CD4-positive, alpha-beta T cell treated with Interleukin-21 for 1 hour (primary cell): ENCODE measurements at places on chromosomes 2 and 18.

- DNase-seq: no peak
These were observed 51.7 kb downstream of the MYO5B start for GRCh38 chr18:50143294-50143693.

DNA sequence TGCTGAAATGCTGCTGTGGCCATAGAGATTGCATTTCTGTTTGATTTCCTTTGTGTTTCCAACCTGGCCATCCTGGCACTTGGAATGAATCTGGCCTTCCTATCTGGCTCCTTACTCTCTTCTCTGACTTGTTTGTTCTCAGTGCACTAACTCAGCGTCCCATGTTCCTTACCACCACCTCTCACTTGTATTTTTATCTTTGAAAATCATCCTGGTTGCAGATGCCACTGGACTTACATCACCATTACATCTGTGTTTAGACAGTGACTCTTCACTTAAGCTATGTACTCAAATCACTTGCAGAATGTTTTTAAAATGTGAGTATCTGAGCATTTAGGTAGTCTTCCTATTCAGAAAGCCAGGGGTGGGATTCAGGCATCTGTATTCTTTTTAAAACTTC, 239.5 kb downstream of the WDR7 start:
- no peak for DNase-seq

DNA sequence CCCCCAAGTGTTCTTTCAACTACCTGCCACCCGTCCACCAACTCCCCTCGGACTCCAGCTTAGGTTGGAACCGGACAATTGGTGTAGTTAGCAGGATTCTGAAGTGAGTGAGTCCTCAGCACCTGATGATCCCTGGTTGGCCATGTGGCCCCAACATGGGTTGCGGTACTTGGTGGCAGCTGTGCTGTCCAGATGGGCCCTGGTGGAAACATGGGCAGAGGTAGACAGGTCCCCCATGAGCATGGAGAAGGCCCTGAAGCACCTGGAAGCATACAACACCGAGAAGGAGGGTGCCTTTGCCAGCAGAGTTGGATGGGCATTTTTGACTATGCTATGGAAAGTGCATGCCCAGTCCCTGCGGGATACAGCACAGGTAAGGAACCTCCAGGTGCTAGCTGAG, 11.0 kb upstream of the C2orf42 start:
- DNase-seq: no peak

DNA sequence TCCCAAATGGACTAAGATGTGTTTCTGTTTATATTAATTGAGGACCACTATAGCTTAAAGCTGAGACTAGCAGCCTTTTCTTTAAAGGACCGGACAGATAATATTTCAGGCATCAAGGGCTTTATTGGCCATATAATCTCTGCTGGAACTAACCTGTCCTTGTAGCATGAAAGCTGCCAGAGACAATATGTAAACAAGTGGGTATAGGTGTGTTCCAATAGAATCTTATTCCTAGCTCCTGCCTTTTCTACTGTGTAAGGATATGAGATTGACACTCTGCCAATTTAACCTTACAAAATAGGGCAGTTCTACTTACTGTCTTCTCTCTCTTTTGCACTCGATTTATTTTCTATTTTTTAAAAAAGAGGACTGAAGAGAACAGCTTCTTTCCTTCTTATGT, 74.0 kb downstream of the RHBDD1 start:
- DNase-seq: no peak

- peak; percentile 61 for DNase-seq
These were observed 14.5 kb upstream of the ZBTB14 start for GRCh38 chr18:5309888-5310470.

DNA sequence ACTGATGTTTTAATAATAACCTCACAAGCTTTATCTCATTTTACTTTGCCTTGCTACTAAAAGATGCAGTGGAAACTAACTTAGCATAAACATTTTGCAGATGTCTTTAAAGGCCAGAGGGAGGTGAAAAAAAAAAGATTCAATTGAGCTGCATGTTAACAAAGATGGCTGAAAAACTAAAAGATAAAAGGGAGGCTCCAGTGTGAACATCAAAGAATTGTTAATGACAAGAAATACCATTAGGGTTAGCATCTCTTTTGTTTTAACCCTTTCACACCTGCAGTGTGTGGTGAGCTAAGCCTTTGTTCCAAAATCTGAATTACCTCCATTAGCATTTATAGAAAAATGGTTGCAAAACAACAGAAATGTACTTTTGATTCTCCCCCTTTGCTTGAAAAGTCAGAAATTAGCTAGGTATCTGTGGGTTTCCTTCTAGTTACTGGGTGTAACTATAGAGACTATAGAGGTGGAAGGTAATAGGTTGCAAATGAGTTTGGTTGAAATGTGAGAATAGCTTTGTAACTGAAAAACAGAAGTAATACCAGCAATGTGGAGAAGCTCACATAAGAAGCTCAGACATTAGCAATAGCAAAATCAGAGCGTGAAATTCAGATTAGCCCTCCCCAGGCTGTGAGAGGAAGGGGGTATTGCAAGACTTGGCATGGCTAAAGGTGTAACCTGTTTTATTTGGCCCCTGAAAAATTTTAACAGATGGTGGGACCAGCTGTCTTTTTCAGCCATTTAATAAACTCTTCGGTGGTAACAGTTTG, 34.8 kb upstream of the SP5 start:
- no peak for DNase-seq

DNA sequence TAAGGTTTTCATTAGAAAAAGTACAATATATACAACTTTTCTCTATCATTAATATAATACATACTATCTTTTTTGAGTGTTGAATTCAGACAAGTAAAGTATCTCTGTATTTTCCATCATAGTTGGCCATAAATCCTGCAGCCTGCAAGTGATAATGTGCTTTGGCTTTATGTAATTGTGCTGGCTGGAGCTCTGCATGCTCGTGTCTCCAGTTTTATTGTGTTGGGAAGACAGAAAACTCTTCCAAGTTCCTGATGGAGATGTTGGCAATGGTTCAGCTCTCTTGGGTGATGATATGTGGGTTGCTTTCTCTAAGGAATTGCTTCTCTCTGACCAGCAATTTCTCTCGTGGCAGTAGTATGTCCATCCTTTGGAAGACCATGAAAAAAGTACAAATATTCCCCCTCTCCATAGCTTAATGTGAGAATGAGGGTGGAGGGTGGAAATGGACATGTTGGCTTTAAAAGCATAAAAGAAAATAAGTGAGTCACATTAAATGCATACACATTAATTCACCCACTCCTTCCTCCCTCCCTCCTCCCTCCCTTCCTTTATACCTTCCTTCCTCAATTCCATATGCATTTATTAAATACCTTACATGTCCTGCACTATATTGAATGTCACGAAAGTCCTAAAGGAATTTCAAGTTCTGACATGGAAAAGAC, 344.2 kb downstream of the MTX2 start:
- DNase-seq: no peak

DNA sequence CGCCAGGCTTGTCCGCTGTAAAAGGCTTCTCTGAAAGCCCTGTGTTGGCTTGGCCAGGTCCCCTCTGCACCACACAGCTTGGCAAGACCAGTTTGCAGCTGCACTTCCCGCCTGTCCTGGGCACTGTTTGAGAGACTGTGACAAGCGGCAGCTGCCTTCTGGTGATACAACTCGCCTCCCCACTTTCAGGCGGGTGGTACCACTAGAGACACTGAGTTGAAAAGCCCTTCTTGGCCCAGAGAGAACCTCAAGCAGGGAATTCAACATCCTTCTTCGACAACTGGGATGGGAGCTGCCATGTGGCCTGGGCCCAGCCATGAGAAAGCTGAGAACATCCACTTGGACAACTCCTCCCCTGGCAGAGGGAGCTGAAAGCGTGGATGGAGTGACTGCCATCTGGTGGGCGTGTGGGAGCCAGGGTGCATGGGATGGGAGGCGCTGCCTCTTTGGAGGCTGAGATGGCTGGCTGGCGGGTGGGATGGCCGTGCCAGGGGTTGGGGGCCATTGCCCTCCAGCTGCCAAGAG, 125.5 kb upstream of the REV1 start:
- DNase-seq: no peak

DNA sequence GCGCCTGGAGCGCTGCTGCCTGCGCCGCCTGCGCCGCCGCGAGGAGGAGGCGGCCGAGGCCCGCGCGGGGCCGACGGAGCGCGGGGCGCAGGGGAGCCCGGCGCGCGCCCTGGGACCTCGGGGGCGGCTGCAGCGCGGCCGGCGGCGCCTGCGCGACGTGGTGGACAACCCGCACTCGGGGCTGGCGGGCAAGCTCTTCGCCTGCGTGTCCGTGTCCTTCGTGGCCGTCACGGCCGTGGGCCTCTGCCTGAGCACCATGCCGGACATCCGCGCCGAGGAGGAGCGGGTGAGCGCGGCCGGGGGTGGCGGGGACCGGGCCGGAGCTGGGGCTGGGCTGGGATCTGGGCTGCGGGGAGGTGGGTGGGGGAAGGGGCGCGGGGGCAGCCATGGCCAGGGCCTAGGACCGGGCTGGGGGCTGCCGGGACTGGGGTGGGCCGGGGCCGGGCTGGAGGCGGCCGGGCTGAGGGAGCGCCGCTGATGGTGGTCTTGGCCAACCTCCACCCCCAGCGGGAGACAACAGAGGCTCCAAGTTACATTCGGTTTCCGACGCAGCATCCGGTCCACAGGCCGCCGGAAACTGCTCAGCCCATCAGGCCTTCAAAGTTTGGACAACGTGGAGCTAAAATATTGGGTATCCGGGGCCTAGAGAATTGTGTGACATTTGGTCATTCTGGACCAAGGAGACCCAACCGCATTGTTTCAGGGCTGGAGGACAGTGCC, 66.4 kb downstream of the KCNG2 start:
- no peak for DNase-seq

GRCh38 chr2:209008636-209009287, 415.1 kb upstream of the MAP2 start:
- DNase-seq: no peak

GRCh38 chr2:100513650-100514049, 43.4 kb downstream of the NMS start:
- no peak for DNase-seq

- no peak for DNase-seq
These were observed 121.2 kb downstream of the ZNF521 start for GRCh38 chr18:25230658-25231326.

GRCh38 chr2:172893111-172893510, 157.5 kb downstream of the RAPGEF4 start:
- no peak for DNase-seq

DNA sequence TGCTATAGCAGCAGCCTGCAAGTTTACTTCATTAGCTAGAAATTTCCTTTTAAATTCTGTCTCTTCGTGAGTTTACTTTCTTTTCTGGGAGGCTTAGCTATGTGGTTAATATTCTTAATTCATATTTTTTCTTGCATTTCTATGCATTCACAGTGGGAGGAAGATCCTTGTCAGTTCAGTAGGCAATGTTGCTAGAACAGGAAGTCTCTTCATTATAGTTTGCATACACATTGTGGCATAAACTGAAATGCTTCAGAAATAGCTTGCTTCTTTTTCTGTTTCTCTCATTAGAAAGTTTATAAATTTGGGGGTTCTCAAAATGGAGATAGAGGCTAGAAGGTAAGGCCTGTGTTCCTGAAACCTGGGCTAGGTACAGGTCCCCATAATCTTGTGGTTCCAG, 8.1 kb upstream of the ARHGAP15 start:
- no peak for DNase-seq

DNA sequence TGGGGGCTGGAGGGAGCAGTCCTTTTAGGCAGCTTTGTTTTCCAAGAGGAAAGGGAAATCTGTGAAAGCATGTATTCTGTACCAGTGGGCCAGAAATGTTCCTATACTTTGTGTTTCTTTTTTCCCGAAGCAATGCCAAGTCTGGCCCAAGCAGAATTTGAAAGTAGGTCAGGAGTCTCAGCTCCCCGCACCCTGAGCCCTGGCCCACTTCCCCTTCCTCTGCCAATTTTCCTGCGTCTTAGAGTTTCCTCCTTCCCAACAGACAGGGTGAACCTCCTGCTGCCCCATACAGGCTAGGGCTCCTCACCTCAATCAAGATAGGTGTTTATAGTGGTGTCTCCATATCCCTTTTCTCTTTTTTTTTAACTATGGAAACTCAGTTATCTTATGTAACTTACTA, 65.3 kb downstream of the KCTD18 start:
- no peak for DNase-seq

DNA sequence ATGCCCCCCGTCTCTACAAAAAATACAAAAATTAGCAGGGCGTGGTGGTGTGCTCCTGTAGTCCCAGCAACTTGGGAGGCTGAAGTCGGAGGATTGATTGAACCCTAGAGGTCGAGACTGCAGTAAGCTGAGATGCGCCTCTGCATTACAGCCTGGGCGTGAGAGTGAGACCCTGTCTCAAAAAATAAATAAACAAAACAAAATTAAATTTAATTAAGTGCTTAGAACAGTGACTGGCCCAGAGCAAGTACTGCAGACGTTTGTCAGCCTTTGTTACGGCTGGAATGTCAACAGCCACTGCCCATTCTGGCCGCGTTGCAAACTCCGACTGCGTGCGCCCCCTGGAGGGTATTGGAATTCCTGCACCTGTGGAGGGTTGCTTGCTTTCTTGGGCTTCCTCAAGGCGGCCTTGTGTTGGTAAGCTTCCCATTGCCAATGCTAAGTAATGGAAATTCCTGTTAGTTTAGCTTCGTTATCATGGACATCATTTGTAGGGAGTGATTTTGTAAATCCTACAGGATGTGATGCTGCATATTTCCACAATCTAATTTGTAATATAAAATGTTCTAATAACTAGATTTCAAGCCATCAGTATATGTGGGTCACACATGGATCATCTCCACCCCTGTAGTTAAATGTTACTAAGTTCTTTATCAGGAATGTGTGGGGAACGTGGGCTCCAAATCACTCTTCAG, 15.9 kb upstream of the ATP6V1B1 start:
- peak; percentile 63 for DNase-seq

DNA sequence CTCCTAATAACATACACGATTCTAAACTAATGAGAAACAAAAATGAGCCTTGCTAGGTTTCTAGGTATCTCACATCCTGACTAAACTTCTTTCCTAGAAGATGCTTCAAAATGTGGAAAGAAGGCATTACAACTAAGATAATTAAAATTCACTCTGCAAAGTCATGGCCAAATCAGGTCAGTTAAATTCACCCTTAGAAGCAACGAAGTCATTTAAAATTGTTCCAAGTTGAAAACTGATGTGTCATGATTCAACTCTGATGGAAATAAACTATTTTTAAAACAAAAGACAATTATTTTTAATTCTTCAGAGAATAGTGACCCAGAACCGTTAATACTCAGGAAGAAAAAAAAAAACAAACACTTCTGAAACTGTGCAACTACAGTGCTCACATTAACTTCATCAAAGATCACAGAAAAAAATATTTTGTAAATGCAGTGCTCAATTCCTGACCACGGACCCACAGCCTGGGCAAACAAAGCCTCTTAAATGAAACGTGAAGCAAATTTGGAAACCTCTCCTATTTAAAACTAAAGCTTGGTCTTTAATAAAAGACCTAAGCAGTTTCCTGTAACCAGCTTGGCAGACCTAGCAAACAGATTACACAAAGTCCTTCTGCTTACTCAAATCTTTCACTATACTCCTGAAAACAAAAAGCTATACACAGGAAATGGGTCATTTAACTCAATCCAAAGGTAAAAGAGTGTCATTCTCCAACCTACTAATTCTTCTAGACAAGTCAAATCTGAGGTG, 39.0 kb downstream of the CHN1 start:
- DNase-seq: no peak

GRCh38 chr2:118046634-118047210, 32.9 kb upstream of the CCDC93 start:
- peak; percentile 38 for DNase-seq

- DNase-seq: no peak
These were observed 37.0 kb downstream of the INO80C start for GRCh38 chr18:35460736-35461161.
